ENCODE measurements at places on chromosomes 6 and 20.

- DNase-seq: no peak
These were observed 401.6 kb upstream of the SULF2 start for GRCh38 chr20:48186915-48187314.

GRCh38 chr20:63128367-63128766, 87.6 kb downstream of the YTHDF1 start:
- no peak for DNase-seq

DNA sequence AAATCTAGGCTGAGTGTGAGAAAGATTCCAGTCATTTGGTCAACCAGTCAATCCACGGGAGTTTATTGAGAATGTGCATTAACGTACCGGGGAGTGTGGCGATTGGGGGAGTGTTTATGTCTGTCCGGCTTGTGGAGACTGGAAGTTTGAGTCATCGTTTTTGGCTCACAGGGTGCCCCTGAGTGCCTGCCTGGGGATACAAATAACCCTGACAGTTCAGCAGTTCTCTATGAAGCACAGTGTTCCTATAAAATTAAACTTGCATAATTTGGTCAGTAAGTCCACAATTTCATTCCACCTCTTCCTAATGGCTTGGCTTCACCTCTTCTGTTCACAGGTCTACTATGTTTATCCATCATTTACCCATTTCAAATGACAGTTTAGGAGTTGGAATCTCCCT, 72.6 kb upstream of the PLEKHG1 start:
- no peak for DNase-seq

DNA sequence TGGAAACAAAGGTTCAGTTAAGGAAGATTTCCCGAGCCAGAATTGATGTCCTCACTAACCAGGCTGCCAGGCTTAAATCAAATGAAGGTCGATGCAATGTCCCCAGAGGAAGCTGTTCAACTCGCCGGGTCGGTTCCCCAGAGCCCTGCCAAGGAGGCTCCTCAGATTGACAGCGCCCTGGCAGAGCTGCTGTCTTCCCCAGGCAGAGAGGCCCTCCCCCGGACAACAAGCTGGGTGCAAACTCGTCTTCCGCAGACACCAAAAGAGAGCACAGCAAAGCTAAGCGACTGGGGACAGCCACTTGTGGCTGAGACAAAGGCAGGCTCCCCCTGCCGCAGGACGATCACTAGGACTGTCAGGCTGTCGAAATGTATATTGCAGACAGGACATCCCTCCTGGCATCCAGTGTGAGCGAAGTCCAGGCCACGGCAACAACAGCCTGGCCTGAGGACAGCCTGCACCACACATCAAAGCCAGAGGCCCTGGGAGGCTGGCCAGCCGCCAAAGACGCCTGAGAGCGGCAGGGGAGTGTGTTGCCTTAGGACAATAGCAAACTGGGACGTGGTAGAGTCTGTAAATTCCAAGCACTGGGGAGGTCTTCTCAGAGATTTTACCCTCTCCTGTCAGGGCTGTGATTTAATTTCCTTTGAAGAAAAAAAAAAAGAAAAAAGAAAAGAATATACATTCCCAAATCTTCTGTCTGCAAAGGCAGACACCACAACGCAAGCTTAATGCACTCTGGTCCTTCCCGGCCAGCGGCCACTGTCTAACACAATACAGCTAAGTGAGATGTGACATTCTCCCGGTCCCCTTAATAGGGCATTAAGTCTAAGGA, 99.1 kb downstream of the HIVEP2 start:
- peak; percentile 34 for DNase-seq

- DNase-seq: no peak
These were observed 13.7 kb upstream of the SLC22A16 start for GRCh38 chr6:110490110-110490509.

- no peak for DNase-seq
These were observed 49.9 kb downstream of the TULP4 start for GRCh38 chr6:158361961-158362669.

- no peak for DNase-seq
These were observed 55.5 kb downstream of the JARID2 start for GRCh38 chr6:15301179-15302006.

DNA sequence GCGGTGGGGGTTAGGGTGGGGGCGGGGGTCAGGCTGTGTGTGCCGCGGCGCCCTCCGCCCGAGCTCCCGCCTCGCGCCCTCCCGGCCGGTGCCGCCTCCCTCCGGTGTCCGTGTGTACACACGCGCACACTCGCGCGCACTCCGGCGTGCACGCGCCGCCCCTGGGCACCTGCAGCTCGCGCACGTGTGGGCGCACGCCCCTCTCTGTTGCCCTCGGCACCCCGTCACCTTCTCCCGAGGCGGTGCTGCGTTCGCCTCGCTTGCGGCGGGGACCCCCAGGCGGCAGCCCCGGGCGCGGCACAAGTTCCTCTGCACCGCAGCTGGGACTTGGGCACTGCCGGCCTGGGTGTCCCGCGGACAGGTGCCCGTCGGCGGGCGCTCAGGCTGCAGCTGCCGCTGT, 525 bp downstream of the MACROD2 start:
- no peak for DNase-seq

GRCh38 chr6:106886922-106887797, 87.4 kb downstream of the CD24 start:
- DNase-seq: no peak

DNA sequence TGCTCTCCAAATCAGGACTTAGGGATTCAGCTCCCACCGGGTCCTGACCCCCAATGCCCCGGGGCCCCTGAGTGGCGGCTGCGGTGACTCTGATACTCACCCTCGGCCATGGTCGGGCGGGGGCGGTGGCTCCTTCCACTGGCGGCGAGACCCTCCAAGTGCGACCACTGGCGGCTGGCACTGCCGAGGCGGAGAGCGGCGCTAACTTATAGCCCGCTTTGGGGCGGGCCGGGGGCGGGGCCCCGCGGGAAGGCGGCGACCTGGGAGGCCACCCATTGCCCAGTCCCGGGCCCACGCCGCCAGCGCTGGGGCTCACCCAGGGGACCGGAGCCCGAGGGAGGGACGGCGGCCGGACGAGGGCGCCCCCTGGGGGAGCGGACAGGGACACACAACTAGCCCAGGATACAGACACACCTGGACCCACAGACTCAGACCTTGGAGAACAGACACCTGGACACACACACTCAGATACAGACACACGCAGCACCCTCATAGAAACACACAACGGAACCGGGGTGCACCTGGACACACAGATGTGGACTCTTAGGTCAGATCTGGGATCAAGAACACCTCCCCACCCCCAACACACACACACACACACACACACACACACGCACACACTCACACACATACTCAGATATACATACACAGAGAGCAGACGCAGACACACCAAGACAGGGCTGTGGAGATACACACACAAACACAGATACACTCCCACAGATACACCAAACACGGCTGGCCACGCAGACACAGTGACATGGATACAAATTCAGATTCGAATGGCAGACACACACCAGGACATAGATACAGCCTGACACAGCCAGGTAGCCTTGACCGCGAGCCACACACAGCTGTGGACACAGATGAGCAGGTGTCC, at the start of gene TGM2:
Gene TGM2 (minus strand): TSS at position 182 of the 877 bp plus-strand sequence. CDS start 72 bp downstream, at position 110.
- DNase-seq: no peak

DNA sequence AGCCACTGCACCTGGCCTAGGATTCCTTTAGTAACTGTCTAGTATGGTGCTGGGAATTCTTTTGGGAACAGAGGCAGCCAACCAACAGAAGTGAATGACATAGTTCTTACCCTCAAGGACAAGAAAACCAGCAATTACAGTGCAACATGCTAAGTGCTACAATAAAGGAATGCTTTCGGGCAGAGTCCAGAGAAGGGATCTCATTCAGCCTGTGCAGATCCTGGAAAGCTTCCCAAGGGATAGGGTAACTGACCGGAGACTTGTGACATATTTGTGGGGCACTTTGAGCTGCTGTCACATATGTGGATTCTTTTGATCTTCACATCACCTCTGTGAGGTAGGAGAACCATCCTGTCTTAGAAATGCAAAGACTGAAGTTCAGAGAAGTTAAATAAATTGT, 46.8 kb downstream of the C6orf15 start:
- no peak for DNase-seq

DNA sequence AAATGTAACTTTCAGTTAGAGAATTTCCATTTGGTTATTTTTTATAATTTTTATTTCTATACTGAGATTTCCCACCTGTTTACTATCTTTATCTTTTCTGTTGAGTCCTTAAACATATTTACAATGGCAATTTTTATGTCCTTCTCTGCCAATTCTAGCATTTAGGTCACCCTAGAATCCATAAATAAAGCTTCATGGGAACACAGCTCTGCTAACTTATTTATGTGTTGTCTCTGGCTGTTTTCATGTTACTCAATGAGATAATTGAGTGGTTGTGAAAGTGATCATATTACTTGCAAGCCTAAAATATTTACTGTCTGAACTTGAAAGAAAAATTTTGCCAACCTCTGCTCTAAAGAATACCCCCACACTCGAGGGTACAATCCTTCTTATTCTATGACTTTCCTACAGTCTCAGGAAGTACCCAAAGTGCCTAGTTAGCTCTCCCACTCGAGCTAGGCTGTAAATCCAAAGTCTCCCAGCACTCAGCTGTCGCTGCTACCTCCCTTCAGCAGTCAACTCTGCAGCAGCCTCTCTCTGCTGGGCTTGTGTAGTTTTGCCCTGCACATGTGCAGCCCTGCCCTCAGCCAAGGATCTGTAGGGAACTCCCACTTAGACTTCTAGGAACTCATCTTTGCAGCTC, 53.5 kb upstream of the GCLC start:
- DNase-seq: no peak

DNA sequence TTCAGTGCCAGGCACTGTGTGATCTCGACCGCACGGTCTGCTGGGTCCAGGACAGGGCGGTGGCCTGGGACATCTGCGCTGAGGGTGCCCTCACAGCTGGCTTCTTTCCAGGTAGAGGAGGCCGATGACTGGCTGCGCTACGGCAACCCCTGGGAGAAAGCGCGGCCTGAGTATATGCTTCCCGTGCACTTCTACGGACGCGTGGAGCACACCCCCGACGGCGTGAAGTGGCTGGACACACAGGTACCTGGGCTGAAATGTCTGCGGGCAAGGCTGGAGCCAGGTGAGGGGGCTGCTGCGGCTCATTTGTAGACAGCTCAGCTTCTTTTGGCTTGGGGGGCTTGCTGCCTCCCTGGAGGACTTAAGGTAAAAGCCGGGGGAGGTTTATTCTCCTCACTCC, 26.6 kb downstream of the PYGB start:
- no peak for DNase-seq

GRCh38 chr6:89412071-89413005, at the start of gene RRAGD:
Gene RRAGD, minus strand, starts transcription at chr6:89412273. Its CDS starts 280 bp downstream, at chr6:89411993.
- peak; percentile 55 for DNase-seq

- no peak for DNase-seq
These were observed 31.2 kb downstream of the CITED2 start for GRCh38 chr6:139343052-139343750.

GRCh38 chr6:17972074-17972952, 15.1 kb downstream of the KIF13A start:
- no peak for DNase-seq

- no peak for DNase-seq
These were observed 33.1 kb upstream of the CHRNA4 start for GRCh38 chr20:63394069-63394919.

DNA sequence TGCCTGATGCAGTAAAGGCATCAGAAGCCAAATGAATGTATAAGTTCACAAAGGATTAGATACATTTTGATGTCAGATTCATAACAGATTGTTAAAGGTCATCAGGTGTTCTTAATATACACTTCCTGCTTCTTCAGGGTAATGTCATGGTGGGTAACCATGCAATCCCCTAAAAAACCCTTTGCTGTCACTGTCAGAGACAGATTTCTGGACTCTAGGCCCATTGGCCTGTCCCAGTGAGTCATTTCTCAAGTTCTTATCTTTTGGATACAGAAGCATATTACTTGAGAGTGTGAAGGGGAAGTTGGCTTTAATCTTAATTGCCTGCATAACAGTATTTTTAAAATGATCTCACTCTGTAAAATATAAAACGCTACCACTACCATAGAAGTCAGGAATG, 895.6 kb upstream of the MAP3K7 start:
- DNase-seq: no peak

DNA sequence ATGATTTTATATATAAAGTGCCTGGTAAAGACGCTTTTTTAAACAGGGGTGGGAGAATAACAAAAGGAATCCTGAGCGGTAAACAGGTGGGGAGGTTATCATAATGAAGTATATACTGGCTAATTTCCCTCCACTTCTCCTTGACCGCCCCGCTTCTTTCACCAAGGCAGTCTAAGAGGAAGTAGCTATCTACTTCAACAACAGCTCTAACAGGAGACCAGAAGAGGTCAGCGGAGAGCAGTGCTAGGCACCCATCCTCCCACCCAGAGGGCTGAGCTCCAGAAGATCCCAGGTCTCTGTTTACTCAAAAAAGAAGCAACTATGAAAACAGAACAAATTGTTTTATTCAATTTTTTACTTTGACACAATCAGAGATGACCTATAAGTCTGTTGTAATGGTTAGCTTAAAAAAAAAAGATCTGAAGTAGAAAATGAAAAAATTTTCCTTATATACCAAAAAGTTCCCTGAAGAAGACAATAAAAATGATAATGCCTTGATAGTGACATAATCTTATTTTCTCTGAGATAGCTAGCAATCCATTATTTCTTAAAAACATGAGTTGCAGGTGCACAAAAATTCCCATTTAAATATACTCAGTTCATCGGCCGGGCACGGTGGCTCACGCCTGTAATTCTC, 141.1 kb downstream of the PDSS2 start:
- no peak for DNase-seq

GRCh38 chr6:75130784-75131183, 75.1 kb downstream of the COL12A1 start:
- DNase-seq: no peak

DNA sequence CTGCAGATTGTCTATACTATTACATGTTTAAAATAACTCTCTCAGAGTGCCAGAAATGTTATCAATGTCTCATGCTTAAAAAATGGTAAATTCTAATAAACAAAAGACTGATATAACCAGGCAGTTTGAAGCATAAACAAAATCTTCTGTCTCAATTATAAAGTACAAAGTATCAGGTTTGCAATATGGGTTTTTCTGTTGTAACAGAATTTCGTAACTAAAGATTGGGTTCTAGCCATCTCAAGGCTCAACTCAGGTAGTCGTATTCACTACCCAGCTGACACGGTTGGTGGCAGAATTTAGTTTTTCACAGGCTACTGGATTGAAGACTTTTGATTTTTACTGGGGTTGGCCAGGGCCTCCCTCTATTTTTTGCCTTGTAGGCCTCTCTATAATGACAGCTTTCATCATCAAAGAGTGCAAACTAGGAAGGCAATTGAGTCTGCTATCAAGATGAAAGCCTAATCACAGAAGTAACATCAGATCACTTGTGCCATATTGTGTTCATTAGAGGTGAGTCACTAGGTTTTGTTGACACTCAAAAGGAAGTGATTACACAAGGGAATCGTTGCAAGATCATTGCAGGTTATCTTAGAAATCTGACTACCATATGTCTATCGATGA, 3.6 kb downstream of the CYP39A1 start:
- no peak for DNase-seq

GRCh38 chr20:10402938-10403608, 30.9 kb downstream of the MKKS start:
- no peak for DNase-seq

GRCh38 chr6:78340755-78341154, 526.6 kb upstream of the IRAK1BP1 start:
- DNase-seq: no peak

Measured in activated CD4-positive, alpha-beta T cell treated with anti-CD3 and anti-CD28 coated beads, Interleukin-2, amount 50 U/mL, for 4 hours (primary cell).